Liver (tissue), 10 donors: ENCODE measurements at places on chromosomes 11 and 22.

DNA sequence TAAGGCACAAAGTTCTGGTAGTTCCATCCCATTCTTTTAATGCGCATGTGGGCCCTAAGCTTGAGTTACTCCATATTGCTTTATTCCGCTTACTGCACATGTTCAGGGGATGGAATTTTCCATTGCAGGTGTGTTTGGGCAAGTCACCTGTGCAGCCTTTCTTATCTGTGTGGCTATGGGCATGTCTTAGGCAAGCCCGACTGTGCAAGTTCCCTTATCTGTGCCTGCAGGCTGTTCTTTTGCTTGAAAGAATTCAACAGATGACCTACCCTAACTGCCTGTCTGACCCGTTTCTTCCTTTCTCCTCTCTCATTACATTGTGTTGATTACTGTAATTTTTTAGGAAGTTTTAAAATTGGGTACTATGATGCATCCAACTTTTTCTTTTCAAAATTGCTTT is 363.6 kb downstream of the TTC28 start:
- DNase-seq = no peak

- DNase-seq = no peak
These were observed 42.2 kb upstream of the FAM181B start for GRCh38 chr11:82775736-82776346.

- DNase-seq = no peak
These were observed 666 bp downstream of the NELL1 start for GRCh38 chr11:20669820-20670684.

- DNase-seq = no peak
These were observed 14.6 kb upstream of the FLRT1 start for GRCh38 chr11:64020976-64021756.

- no peak for DNase-seq
These were observed 43.3 kb downstream of the TNRC6B start for GRCh38 chr22:40221055-40221414.

GRCh38 chr11:73140213-73141030 is 1.7 kb downstream of the FCHSD2 start:
- DNase-seq = peak; percentile 51

DNA sequence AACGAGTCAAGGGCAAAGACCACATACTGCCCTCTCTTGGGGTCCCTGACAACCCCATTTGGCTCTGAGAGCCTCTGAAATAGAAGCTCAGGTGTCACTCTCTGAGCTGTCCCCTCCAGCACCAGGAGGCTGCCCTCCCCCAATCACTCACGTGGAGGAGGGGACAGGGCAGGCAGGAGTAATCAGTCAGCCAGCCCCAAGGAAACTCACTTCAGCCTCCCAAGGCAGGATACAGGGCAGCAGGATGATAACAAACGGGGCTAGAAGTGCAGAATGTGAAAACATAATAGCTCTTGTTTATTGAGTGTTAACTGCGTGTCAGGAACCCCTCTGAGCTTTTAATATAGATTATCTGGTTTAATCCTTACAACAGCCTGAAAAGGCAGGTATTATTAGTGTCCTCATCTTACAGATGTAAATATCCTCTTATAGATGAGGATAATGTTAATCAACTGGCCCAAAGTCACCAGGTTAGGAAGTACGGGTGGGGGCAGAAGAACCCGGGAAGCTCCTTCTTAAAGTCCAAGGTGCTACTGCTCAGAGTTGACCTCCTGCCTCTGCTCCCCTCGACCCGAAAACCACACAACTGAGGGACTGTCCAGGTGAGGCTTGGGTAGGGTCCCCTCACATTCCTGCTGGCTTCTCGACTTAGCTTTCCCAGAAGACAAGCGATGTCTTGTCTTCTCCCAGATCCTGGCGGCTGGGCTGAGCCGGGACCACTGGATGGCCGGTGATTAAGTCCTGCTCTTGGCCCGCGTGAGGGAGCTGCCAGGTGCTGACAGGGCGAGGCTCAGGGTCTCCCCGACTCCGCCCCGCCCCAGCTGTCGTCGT is 2.7 kb downstream of the CHRM4 start:
- DNase-seq = no peak

DNA sequence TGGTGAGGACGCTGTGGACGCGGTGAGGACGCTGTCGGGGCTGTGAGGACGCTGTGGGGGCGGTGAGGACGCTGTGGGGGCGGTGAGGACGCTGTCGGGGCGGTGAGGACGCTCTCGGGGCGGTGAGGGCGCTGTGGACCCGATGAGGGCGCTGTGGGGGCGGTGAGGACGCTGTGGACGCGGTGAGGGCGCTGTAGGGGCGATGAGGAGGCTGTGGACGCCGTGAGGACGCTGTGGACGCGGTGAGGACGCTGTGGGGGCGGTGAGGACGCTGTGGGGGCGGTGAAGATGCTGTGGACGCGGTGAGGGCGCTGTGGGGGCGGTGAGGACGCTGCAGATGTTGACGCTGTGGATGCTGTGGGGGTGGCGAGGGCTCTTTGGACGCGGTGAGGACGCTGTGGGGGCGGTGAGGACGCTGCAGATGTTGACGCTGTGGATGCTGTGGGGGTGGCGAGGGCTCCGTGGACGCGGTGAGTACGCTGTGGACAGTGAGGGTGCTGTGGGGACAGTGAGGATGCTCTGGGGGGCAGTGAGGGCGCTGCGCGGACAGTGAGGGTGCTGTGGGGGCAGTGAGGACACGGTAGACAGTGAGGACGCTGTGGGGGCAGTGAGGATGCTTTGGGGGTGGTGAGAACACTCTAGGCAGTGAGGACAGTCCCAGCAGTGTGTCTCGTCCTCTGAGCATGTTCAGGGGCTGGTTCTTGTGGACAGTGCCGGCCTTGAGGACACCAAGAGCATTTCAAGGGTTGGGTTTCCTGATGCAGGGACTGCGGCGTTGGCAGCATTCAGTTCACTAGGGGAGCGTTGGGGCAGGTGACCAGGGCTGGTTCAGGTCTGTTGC is 4.2 kb downstream of the GP1BB start:
- DNase-seq = no peak

DNA sequence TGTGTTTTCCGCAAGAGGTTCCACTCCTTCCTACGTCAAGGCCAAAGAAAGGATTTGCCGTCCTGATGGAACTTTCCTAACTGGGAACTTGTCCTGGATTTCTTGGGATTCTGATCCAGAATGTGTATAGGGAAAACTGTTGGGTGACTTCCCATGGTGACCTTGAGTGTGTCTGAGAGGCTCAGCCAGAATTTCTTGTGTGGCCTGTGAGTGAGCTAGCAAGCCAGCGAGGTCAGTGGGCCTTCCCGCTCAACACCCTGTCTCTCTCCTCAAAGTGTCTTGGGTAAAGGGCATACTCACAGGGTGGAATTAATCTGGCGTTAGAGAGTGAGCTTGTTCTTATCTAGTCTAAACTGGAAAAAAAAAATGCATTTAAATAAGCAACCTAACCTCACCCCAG is 20.4 kb downstream of the ZNRF3 start:
- DNase-seq = no peak
